T follicular helper cell (primary cell): ENCODE measurements at places on chromosomes 7 and 10.
A peak's percentile ranks its signal among the peaks of the same experiment; 100 is the strongest.

DNA sequence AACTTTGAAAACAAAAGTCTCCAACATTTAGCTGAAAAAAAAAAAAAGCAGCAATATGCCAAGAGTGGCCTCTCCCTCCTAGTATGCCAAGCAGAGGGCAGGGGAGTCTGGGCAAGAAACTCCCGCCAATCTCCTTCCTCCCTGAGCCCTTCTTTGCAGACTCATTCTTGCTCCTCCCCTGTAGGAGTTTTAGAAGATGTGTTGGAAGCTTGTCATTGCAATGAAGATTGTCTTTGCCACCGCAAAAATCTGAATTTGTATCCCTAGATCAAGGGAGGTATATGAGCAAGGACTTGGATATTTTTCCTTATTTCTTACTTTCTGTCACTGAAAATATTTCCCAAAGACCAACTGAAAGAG, 2.6 kb upstream of the TNS3 start:
- DNase-seq, result no peak

DNA sequence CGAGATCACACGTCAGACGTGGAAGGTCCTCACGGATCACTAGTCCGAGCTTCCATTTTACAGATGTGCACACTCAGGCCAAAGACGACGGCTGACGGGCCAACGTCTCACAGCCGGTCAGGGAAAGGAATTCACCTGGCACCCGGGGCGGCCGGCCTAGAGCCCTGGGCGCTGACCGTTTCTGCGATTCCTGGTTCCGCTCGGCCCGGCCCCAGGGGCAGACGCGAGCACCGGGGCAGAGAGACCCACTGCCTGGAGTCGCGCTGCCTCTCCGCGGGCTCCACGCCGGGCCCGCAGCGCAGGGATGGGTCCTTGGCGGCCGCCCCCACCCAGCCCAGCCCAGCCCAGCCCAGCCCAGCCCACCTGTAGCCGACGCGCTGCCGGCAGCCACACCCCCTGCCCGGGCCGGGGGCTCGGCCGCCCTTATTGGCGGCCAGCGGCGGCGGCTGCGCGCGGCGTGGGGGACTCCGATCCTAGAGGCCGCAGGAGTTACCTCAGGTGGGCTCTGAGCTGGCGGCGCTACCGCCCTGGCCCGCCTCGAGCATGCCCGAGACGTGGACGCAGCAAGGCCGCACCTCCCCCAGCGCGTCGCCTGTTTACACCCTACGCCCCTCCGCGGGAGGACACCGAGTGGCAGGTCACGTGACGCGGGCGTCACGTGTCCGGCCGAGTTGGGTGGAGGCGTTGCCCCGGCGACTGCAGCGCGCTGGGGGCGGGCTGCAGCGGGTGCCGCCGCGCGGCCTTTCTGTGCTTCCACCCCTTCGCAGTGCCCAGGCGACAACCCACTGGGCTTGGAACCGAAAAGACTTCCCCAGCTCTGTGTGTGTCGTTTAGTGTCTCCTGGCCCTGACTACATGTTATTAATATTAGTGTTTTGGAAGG, 78.1 kb downstream of the ZFAND4 start:
- DNase-seq, result peak; percentile 84

GRCh38 chr10:87794285-87794684, 23.7 kb downstream of the ATAD1 start:
- DNase-seq, result no peak

DNA sequence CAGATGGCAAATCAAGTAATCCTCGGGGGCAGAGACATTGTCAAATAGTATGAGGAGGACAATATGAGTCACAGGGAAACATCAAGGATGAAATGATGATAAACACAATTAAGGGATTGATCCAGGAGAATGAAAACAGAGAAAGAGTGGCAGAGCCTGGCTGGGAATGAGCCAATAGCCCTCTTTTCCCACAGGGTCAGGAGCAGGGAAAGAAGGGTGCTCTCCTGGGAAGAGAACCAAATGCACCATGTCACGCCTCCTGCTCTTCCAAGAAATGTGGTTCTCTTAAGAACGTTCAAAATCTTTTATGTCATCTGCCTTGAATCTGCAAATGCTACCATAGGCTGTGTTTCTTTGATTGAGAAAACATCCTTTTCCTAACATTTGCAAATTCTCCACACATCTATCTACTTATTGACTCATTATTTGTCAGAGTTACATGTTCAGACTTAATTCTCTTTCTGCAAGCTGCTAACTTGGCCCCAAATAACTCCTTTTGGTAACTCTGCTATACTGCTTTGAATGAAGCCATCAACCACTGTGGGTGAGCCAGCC, 50.6 kb downstream of the HIPK2 start:
- no peak for DNase-seq

GRCh38 chr7:53101026-53101425, 65.6 kb downstream of the POM121L12 start:
- no peak for DNase-seq

DNA sequence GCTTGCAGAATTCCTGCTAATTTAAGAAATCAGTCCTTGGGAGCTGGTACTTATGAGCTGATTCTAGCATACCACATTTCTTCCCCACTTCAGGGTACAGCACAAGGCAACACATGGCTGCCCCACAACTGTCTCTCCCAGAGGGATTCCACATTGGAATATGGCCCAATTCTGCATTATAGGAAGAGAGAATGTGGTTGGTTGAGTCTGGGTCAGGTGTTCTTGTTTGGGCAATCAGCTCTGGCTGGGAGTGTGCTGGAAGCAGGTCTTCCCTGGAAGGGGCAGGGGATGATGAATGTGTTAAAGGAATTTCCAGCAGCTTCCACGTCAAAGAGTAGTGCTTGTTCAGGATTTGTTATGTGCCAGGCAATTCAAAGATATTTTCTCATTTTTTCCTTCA, 95.7 kb downstream of the BUB3 start:
- no peak for DNase-seq

GRCh38 chr7:76089865-76090475, 42.1 kb downstream of the MDH2 start:
- DNase-seq, result no peak

DNA sequence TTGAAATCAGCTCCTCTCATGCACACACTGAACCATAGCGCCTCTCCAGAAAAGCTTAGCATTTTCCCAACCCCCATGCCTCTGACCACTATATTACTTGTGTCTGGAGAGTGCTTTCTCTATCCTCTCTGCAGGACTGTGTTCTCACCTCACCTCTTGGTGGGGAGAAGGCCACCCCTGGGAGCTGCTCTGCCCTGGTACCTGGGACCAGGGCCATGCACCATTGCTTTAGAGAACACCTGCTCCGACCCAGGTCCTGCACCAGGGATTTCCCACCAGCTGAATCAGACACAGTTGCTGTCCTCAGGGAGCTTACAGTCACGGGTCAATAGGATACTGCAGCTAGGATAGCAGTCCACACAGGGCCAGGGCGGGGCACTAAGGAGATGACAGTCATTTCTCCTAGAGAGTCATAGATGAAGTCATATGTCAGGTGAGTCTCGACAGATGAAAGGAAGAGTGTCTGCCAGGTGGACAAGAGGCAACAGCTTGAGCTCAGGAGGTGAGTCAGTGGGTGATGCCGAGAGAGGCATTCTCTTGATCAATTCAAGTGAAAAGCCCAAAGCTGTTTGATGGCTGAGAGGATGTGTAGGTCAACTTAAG, 619 bp upstream of the LMTK2 start:
- DNase-seq, result no peak

GRCh38 chr7:47258798-47259197, 323.1 kb downstream of the TNS3 start:
- DNase-seq, result no peak

DNA sequence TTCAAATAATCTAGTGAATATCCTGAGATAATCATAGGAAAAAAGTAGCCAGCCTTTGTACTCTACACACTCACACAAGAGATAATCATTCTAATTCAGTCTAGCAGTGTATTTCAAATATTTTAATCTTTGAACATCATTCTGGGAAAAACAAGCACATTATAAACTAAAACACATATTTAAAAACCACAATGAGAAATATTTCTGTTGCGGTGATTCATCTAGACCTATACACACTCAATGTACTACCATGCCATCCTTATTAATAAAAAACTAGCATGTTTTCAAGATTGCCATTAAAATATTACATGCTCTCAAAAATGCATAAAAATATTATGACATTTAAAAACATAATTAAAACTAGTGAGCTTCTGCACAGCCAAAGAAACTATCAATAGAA, 11.8 kb downstream of the COG5 start:
- no peak for DNase-seq

DNA sequence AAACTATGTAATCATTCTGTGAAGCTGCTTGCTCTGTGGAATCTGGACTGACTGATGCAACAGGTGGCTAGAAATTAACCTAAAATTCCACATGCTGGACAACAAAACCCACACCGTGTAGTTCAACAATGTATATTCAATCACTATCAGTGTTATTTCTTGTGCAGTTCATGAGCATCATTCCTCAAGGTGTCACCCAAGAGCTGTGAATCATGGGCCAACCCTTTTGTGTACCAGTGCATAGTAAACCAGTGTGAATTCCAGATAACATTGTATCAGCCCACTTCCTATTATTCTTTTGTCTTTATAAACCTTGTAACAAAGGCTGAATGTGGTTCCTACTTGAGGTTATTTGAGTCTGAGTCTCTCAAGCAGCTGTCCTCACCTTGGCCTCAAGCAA, 905.2 kb upstream of the ZNF722 start:
- no peak for DNase-seq

GRCh38 chr7:47782792-47783191, 165.5 kb downstream of the PKD1L1 start:
- DNase-seq, result no peak

- no peak for DNase-seq
These were observed 1.0 kb downstream of the ASAH2 start for GRCh38 chr10:50250096-50250854.

DNA sequence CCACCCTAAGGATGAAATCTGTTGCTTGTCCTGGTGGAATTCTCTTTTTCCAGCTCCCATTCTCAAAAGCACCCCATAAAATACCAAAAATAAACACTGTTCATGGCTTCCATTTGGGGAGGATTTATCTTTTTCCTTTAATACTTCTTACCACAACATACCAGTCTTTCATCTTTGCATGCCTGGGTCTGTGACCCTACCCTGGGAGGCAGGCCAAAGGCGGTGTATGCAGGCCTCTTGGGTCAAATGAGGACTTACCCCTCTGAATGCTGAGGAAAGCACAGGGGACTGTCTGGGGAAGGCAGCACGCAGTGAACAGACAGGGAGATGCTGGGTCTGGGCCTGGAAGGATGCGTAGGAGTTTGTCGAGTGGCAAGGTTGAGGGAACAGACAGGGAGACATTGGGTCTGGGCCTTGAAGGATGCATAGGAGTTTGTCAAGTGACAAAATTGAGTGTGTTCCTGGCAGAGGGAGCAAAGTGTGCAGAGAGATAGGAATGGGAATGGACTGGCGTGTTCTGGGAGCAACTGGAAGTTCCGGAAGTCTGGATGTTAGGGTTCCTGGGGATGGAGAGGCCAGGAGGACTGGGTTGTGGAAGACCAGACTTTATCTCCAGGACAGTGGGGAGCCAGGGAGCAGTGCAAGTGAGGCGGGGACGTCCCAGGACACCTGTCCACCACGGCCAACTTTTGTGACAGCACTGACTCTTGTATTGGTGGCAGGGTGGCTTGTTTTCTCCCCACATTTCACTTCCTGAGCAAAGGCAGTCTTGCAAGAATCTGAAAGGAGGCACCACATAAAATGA, 40.8 kb downstream of the MYL10 start:
- DNase-seq, result no peak

DNA sequence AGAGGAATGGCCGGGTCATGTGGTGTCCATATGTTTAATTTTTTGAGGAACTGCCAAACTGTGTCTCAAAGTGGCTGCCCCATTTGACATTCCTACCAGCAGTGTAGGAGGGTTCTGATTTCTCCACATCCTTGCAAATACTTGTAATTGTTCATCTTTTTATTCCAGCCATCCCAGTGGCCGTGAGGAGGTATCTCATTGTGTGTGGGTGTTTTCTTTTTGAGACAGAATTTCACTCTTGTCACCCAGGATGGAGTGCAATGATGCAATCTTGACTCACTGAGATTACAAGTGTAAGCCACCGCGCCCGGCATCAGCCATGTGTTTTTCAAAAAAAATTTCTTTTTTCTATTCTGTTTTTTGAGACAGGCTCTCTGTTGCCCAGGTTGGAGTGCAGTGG, 38.7 kb upstream of the DLG5 start:
- DNase-seq, result no peak

GRCh38 chr7:22417841-22418240, 60.9 kb upstream of the RAPGEF5 start:
- DNase-seq, result no peak

GRCh38 chr7:93231259-93231658, 907 bp upstream of the VPS50 start:
- DNase-seq, result no peak

DNA sequence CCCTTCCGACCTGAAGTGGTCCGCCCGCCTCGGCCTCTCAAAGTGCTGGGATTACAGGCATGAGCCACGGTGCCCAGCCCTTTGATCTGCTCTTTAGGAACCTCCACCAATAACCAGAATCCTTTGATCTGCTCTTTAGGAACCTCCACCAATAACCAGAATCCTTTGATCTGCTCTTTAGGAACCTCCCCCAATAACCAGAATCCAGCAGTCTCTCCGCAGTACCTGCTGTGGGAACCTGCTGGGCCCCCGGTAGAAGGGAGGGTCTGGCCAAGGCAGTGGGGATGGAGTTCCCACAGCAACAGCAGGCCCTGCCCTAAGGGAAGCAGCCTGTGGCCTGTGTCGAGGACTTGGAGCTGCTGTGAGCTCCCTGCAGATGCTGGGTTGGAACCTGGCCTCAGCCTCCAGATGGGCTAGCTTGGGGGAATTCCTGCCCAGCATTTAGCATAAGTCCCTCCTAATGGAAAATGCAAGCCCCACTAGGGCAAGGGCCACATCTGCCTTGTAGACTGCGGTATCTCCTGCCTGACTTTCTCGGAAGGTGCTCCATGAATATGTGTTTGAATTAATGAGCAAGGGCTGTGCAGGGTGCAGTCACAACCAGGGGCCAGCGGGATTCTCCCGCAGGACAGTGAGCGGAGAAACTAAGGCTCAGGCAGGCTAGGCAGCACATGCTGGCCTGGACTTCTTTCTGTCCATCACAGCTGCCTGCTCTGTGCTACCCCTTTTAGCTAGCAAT, 165.8 kb downstream of the UBE2H start:
- DNase-seq, result no peak

DNA sequence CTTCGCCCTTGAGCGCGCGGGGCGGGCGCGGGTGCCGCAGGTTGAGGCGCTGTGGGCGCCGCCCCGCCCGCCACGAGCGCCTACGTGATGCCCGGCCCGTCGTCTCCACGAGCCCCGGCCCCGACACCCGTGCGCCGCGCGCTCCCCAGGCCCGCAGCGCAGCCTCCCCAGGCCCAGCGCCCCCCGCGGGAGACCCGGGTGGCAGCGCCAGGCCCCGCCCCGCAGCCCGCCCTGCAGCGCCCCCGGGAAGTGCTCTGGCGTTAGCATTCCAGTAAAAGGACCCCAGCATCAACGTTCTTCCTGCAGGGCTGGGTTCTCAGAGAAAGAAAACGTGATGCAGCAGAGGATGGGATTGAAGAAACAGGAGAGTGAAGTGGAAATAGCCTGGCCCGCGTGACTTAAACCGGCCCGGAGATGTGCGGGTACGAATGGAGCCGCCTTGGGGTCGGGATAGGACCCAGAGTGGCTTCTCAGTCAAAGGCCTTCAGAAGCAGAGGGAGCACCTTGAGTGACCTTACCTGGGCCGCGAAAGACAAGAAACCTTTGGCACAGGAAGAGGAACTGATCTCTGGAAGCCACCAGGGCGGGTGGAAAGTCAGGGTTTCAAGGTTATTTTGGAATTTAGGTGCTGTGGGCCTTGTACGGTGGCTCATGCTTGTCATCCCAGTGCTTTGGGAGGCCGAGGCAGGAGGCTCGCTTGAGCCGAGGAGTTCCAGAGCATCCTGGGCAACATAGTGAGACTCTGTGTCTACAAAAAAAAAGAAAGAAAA, 1.8 kb downstream of the PFKP start:
- DNase-seq, result no peak

- DNase-seq, result no peak
These were observed 7.3 kb upstream of the IMPDH1 start for GRCh38 chr7:128417071-128417470.
